ENCODE measurements at places on chromosomes 5 and 9.

GRCh38 chr5:175728885-175729828 is 71.3 kb downstream of the HRH2 start:
- DNase-seq, result no peak

- no peak for DNase-seq
These were observed 283.3 kb downstream of the NSG2 start for GRCh38 chr5:174328631-174329299.

- no peak for DNase-seq
These were observed 639.0 kb upstream of the TYRP1 start for GRCh38 chr9:12054235-12054634.

GRCh38 chr5:67770431-67771025 is 445.0 kb upstream of the PIK3R1 start:
- no peak for DNase-seq

DNA sequence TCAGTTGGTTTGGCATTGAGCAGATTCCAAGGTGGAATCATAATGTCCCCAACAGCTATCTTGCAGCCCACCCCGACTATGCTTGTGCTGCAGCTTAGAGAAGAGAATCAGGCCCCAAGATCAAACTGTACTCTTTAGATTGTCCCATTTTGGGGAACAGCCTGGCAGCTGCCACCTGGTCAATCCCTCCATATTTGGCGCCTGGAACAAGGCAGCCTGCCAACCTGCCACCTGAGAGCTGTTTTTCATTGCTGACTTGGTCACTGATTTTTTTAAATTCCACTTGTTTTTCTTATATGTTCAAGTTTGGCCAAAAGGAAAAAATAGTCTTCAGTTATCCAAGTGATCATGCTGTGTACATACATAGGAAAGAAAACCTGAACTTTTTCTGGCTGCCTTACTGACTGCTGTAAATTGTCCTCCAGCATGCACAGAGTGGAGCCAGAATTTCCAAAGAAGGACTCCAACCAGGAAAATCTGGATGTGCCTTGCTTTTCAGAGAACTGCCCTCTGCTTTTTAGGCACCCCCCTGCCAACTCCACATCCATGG is 504.2 kb downstream of the ENC1 start:
- no peak for DNase-seq

GRCh38 chr5:114237766-114238165 is 124.1 kb upstream of the KCNN2 start:
- DNase-seq, result no peak

DNA sequence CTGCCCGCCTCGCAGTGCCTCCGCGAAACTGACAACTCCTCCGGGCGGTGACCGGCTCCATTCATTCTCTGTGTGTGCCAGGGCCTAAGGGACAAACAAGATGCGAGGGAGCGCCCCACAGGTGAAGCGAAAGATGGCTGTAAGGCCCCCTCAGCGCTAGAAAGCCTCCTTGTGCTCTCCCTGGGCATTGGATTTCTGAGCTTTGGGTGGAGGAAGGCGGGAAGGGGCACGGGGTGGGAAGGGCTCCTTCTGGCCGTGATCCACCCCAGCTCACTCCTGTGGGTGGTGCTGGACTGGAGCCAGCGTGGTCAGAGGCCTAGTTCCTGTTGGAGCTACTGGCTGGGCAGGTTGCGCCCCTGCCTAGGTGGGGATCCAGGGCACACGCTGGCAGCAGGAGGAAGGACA is 943 bp downstream of the GALNT12 start:
- no peak for DNase-seq

GRCh38 chr5:173534664-173535063 is 81.8 kb downstream of the BOD1 start:
- DNase-seq, result no peak

- no peak for DNase-seq
These were observed 81.8 kb upstream of the MAP3K1 start for GRCh38 chr5:56733580-56733979.

DNA sequence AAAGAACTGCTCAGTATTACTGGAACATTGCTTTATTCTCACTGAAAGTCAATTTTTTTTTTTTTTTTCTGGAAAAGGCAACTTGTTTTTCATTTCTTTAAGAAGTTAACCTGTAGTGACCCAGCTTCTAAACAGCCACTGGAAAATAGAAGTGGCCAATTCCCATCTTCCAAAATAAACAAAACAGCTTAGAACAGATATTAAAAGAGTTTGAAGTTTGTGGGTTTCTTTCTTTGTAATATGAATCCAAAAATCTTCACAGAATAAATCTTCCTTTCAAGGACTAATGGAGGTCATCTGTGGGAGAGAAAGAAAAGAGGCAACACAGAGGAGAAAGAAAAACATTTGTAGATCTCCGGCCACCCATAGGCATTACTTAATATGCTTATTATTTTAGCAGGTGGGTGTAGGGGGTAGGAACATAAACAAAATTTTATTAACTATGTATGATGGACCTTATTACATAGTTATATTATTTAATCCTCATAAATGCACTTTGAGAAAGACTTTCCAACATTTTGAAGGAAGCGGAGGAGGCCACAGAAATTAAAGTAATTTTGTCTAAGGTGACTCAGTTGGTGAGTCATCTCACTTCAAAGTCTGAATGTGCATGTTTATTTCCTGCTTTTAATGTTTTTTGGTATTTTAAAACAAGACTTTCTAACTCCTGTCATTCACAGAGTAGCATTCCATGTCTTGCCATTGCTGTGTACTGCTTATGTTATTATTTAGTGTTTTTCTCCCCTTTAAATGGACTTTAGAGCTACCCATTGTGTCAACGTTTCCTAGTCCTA is 1791.8 kb upstream of the WWC1 start:
- no peak for DNase-seq

DNA sequence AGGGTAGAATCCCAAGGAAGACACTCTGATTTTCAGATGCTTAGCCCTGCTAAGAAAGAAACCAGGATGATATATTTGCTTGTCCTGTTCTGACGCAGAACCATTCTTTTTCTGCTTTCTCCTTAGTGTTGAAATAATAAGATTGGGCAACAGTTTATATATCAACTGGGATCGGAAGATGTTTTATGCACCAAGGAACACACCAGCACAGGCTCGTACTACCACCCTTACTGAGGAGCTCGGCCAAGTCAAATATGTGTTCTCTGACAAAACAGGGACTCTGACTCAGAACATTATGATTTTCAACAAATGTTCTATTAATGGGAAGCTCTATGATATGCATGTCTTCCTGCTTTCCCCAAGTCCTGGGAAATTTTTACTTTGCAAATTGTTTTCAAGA is 19.0 kb upstream of the RUSC2 start:
- no peak for DNase-seq

DNA sequence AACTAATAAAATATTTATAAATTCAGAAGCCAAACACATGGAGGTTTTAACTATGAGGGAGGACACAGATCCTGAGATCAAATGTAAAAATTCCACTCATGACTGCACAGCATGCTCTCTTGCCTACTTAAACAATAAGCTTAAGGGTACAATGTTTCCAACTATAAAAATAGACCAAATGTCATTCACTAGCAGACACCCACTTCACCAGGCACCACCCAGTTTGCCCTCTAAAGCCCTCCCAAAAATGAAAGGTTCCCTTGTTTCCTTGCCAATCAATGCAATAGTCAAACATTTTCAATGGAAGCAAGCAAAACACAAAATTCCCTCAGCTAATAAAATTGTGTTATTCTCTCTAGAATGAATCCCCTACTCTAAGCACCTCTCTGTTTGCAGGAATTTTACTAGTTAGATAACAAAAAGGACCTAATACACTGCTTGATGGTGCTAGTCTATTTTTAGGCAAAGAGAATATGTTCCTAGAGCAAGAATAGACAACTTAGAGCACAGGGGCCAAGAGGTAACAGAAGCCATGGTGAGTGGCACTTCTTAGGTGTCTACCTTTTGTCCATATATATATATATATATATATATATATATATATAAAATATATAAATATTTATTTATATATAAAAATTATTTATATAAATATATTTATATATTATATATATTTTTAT is 135.3 kb downstream of the HOMER1 start:
- no peak for DNase-seq

Data from Karpas-422 (cell line).